Kasumi-1 (cell line): ENCODE measurements at places on chromosomes 4 and X.
A peak's percentile ranks its signal among the peaks of the same experiment; 100 is the strongest.

- no peak for DNase-seq
Measured at GRCh38 chr4:173500841-173501591, 29.0 kb downstream of the HAND2 start.

GRCh38 chr4:183898456-183898855 is 6.7 kb upstream of the STOX2 start:
- no peak for DNase-seq

- DNase-seq: no peak
Measured at GRCh38 chr4:82705928-82706300, 92.7 kb downstream of the SCD5 start.

DNA sequence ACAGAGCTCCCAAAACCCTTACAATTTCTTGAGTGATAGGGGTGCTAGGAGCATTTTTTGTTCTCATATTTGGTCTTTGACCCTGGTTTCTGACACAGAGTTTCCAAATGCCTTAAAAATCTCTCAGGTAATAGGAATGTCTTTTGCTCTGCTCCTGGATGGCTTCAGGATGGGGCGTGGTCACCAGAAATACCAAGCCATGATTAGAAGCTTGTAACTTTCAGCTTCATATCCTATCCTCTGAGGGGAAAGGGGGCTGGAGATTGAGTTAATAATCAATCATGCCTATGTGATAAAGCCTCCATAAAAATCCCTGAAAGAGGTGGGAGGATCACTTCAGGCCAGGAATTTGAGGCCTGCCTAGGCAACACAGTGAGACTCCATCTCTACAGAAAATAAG is 34.6 kb upstream of the IL9R start:
- DNase-seq: no peak

DNA sequence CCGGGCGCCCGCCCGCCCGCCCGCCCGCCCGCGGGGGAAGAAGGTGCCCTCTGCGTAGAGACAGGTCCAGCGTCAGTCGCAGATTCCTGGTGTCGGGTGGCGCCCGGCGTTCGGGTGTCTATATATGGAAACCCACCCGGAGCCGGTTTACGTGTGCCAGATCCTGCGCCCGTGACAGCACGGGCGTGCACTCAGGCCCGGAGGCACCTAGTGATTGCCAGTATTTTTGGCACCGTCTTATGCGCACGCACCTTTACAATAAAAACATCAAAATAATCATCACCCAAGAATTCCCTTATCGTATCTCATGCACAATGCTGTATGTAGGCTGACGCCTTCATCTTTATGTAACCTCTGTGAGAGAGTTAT is 519 bp downstream of the SLC25A4 start:
- peak; percentile 42 for DNase-seq
